ENCODE measurements at places on chromosomes 3 and 15. TPM values are rescaled to one million over a fixed set of nuclear protein-coding genes. Genes with fewer than 3 reads are reported as not detected.

STRA6 gene
- 0.36 TPM for total RNA-seq

CCDC54 gene
- not detected for total RNA-seq

DNA sequence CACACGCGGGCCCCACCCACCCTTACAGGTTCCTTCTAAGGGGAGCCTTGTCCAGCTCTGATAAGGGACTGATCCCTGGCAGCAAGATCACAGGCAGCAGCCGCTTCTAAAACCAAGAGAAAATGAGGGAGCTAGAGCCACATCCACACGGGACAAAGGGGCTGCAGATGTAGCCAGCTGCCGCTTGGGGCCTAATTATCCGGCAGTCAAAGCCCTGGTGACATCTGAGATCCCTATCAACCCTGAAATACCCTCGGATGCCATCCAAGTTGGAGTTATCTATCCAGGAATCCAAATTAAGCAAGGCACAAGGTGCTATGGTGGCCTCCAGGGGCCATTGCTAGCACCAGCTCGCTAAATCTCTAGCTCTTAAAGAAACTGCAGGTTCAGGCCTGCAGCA is 248.3 kb downstream of the VPS13C start:
- no peak overlapping the region for H3K27ac ChIP-seq
- no peak for DNase-seq
- no peak overlapping the region for H3K4me3 ChIP-seq
- no peaks in the 10 kb centered on the region for H3K36me3 ChIP-seq
- no peaks in the 10 kb centered on the region for H3K4me1 ChIP-seq
- peaks cover 20% of the 10 kb centered on the region for H3K27me3 ChIP-seq

GRCh38 chr3:42264399-42265058 is 1.5 kb downstream of the CCK start:
- no peak for DNase-seq
- H3K36me3 ChIP-seq: no peaks in the 10 kb centered on the region
- H3K4me1 ChIP-seq: no peaks in the 10 kb centered on the region
- no peak overlapping the region for H3K4me3 ChIP-seq
- no peak overlapping the region for H3K27ac ChIP-seq

GRCh38 chr15:33559207-33559890 is 248.6 kb downstream of the RYR3 start:
- no peak for DNase-seq
- H3K36me3 ChIP-seq: no peaks in the 10 kb centered on the region
- H3K4me3 ChIP-seq: no peak overlapping the region
- H3K4me1 ChIP-seq: no peaks in the 10 kb centered on the region
- no peak overlapping the region for H3K27ac ChIP-seq

GRCh38 chr15:25852661-25853524 is 10.2 kb downstream of the ATP10A start:
- no peak for DNase-seq
- peak overlapping the region; percentile 7 for H3K27ac ChIP-seq
- no peaks in the 10 kb centered on the region for H3K27me3 ChIP-seq
- H3K36me3 ChIP-seq: peaks cover 4% of the 10 kb centered on the region

All from osteoblast (primary cell).